Fibroblast of skin of scalp (primary cell): ENCODE measurements at places on chromosomes 6 and 20.
A peak's percentile ranks its signal among the peaks of the same experiment; 100 is the strongest.

GRCh38 chr20:53253668-53254067 is 281.5 kb downstream of the TSHZ2 start:
- no peak for DNase-seq

- no peak for DNase-seq
Observed at GRCh38 chr20:63316502-63316921, 23.5 kb downstream of the COL20A1 start.

DNA sequence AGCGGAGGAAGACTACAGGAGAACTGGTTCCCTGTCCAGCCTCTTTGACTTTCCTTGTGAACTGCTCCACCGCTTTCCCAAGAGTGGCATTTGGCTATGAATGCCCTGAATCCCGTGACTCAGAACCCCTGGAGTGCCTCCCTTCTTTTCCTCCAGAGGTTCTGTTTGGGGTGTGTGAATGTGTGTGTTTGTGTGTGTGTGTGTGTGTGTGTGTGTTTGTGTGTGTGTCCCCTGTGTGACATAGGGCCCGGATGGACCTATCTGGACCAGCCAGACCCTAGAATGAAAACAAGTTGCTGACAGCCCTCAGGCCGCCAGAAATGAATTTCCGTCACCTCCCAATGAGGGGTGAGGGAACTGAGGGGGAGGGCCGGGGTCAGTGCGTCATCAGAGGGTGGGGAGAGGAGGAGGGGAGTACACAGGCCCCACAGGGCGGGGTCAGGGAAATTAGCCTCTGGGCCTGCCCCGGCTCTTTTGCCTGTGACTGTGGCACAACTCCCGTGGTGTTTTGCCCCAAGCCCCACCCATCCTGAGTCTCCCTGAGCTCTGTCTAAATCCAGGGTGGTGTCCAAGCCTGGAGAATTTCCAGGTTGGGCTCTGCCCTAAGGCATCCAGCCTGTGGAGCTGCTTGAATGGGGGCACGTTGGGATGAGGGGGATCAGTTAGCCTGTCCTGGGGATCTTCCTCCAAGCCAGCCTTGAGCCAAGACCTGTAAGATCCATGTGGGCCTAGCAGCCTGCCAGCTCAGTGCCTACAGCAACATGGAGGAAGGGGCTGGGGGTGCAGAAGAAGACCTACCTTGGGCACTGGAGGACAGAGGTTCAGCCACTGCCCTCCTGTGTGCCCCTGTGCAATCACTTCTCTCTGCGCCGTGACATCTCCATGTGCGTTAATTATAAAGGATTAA is 15.2 kb upstream of the MRPS18A start:
- DNase-seq, result peak; percentile 99

DNA sequence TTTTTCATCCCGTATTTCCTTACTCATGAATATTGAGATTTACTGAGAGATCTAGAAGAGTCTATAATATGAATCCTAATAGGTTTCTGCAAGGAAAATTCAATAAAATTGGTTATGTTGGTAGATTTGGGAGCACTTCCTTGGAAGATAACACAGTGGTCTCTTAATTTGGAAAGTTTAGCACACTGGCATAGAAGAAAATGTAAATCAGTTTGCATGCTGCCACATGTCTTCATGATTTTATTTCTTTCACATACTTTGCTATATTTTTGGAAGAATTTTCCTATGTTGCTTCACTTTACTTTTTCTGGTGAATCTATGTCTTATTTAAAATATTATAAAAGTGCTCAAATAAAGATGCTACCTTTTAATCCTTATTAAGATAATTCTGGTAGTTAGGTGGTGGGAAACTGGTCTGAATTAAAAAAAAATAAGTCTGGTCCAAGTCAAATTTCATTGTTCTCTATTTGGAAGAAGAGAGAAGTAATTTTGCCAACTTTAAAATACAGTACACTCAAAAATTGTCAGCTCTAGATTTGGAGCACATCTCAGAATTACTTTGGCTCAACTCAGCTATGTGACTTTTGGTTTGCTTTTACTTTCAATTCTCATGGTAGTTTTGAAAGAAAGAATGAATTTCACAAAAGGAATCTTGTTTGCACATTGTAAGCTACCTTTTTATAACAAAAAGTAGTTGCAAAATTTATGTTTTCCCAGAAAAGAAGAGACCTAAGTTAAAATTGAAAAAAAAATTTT is 197.3 kb downstream of the CENPW start:
- no peak for DNase-seq

DNA sequence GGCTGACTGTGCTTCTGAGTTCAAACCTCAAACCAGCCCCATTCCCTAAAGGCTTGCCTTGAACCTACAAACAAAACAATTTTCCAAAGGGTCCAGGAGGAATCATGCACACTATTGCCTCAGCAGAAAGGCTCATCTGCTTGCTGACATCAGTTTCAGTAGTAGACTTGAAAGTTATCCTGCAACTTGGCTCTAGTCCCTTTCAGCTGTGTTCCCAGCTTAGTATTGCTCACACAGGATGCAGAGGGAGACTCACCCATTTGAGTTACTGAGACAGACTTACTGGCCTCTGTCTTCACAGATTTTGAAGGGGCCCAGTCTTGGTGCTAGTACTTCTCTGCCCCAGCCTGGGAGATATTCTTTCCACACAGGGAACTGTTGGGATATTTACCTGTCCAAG is 38.5 kb upstream of the TFB1M start:
- DNase-seq, result peak; percentile 8

DNA sequence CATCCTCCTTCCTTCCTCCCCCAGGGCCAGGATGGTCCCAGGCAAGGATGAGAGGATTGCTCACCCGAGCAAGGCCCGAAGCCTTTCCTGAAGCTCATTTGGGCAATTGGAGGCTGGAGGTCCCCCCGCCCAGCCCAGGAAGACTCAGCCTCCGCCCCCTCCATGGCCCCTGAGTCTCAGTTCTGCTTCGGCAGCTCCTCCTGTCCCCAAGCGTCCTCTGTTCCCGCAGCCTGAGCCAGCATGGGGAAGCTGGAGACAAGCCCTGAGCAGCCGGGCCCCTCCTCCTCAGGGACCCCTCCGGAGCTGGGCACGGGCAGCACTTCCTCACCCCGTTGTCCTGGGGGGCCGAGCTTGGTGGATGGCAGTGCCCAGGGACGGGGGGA is 26.0 kb downstream of the SLC17A9 start:
- DNase-seq, result no peak

GRCh38 chr20:24587384-24588046 is 118.1 kb downstream of the SYNDIG1 start:
- DNase-seq, result no peak

DNA sequence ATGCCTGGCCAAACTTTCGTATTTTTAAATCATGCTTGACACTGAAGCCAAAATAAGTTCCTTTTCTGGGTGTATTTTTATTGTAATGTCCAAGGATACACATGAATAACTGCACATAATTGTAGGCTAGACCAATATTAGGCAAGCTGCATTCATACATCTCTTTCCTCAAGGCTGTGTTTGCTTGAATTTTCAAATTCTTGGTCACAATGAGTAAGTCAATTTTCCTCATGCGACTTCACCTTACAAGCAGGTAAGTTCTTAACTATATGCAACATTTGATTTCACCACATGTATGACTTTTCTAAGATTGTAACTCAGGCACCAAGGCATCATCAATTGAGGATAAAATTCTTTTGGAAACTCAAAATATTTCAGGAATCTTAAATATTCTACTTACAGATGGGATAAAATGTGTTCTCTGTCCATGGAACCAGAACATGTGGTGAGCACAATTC is 112.4 kb upstream of the ZNF217 start:
- no peak for DNase-seq

DNA sequence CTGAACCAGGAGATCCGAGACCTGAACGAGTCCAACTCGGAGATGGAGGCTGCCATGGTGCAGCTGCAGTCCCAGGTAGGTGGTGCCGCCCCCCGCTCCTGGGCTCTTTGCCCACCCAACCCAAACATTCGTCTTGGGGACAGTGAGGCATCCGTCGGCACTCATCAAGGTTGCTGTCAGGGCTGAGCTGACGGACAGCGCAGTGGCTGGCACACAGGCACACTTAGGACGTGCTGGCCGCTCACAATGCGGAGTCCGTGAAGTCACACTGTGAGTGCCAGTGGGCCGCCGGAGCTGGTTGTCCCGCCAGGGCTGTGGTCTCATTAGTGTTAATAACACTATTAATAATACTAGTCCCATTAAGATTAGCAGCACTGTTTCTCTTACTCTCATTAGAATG is 18.2 kb upstream of the PCMTD2 start:
- DNase-seq, result no peak

DNA sequence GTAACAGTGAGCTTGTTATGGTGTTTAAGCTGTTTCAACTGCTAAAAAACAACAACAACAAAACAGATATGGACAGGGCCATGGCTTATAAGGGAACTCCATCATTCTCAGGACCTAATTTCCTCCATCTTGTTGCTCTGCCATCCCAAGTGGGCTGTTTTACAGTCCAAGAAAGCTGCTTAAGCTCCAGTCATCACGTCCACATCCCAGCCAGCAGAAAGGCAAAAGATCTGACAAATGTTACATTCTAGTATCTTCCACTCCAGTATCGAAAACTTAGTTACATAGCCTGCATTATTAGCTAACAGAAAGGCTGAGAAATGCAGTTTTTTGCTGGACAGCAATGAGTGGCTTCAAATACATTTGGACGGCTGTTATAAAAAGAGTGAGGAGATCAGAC is 23.0 kb upstream of the TFAP2A start:
- no peak for DNase-seq

DNA sequence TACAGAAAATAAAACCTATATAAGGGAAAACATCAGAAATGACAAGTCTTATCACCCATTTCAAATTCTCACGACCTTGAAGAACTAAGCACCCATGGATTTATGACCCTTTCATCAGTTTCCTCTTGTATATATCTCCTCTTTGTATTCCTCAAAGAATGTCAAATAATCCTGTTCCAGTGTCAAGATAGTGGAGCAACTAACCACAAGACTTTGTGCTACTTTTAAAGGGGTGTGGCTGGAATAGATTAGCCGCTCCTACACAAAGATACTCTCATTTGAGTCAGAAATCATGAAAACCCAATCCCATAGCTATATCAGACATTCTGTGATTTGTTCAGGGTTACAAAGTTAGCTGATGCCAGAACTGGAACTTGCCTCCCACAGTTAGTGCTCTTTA is 6.6 kb downstream of the REPS1 start:
- DNase-seq, result no peak

DNA sequence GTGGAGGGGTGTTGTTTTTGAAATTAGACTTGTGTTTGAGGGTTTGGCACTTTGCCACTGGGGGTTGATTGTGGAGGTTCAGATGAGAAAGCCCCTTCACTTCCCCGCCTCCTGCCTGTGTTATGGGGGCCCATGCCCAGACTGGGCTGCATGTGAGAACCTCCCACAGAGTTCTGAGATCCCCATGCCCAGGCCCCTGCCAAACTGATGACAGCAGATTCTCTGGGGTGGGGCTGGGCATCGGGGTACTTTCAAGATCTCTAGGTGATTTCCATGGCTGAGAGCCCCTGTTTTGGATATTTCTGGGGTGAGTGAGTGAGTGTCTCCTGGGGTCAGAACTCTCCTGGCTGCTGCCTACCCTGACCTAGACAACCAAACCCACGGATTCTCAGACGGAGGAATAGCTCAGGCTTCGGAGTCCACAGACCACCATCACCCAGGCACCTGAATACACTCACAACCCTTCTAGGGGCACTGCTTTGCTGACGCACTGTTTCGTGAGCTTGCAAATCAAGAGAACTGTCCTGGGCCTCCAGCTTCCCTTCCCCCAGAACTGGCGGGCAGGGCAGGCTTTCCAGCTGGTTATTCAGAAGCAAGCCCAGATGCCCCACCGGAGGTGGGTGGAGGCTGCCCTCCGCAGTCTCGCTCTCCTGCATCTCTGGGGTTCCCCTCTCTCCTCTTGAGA is 6.3 kb downstream of the BCAS1 start:
- DNase-seq, result no peak

DNA sequence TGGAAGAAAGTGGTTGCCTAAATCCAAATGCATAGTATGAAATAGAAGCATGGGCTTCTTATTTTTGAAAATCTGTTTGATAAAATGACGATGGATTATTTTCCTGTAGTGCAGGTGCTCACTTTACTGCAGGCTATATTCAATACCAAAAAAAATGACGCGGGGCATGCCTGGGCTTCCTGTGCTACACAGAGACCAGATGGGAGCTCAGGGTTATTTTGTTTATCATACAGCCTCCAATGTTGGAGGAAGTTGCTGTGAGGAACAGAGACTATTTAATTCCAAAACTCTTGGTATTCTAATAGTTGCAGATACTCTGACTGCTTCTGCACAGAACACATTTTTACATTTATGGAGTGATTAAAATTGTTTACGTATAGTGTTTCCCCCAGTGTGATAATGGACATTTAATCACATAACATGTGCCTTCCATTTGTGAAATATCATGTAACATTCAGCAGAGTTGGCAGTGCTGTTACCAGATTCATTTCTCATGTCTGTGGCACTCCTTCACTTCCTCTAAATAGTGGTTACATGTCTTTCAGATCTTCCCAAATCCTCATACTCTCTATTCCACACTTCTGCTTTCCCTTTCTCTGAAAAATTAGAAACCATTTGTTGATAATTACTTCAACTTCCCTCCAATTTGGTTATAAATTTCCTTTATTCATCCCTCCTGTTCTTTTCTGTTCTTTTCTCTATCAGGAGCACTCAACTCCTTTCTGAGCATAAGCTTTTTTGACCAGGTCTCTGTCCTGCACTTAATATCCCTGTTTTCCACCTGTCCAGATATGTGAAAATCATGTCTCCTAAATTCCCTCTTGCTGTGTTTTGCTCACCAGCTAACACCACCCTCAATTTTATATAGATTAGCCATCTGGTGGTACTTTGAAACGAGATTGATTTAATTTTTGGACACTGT is 121.6 kb downstream of the ADGRB3 start:
- DNase-seq, result no peak

- DNase-seq, result peak; percentile 82
Observed at GRCh38 chr6:36666826-36667591, 11.5 kb upstream of the CDKN1A start.

DNA sequence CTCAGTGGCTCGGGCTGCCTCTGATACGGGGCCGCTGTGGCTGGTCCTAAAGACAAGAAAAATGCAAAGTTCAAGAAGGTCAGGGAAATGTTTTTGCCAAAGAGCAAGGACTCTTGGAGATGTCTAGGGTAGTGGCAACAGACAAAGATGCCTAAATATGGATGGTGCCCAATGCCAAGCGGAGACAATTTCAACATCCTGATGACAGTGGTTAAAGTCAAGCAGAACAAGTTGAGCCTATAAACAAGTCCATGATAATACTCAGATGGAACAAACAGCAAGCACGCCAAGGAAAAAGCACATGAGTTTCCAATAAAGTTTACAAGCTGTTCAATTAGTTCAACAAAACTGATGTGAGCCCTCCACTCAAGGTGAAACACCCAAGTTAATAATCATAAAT is 51.1 kb downstream of the SLC22A1 start:
- DNase-seq, result no peak

- DNase-seq, result no peak
Observed at GRCh38 chr6:25888626-25889025, 14.6 kb upstream of the SLC17A3 start.

- DNase-seq, result peak; percentile 57
Observed at GRCh38 chr6:168865-169455, 123.3 kb upstream of the DUSP22 start.

- no peak for DNase-seq
Observed at GRCh38 chr6:150730801-150731457, 131.2 kb downstream of the PLEKHG1 start.
